Hematopoietic multipotent progenitor cell treated with erythropoietin and hydrocortisone succinate and interleukin-3 and kit ligand, for 4 days (in vitro differentiated cells): ENCODE measurements at places on chromosomes 2 and 18.

GRCh38 chr2:179097131-179097530 lies 47.2 kb upstream of the CCDC141 start:
- no peak for DNase-seq

DNA sequence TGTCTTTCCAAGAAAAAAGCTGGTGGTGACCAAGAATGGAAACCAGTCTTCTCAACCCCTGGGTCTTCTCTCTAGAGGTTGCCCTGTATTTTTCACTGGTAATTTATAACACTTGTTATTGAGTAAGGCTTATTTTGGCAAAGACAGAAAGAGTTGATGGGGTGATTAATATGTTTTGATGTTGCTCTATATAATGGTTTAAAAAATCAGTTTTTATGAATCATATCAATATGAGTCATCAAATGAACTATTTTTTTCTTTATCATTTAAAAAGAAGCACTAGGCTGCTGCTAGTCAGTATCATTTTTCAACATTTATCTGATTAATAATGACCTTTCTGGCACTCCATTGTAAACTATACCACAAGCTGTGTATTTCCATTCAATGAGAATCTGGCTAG lies 1142.2 kb downstream of the LRP1B start:
- DNase-seq = no peak

DNA sequence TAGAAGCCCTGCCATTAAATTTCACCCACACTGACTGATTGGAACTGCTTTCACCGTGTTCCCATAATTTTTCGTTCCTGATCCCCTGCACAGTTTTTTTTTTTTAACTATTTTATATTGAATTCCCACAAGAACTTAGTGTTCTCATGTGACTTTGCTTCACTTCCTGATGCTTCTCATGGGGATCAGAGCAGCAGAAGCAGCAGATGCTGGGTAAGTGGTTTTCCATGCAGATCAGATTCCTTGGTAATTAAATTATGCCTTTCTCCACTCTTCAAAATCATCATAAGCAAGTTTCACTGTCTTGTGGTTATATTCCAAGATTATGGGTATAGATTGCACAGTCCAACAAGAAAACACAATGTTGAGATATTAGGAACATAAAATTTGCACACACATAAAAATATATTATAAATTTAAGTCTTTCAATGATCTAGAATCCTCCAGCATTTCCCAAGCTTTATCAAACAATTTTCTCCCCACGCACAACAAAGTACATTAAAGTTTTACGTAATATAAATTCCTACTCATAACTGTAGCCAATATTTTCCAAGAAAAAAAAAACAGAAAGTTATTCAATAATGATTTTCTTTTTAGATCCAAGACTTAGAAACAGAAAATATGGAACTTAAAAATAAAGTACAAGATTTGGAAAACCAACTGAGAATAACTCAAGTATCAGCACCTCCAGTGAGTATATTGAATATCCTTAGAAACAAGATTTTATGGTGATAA lies 277.9 kb downstream of the GULP1 start:
- no peak for DNase-seq

DNA sequence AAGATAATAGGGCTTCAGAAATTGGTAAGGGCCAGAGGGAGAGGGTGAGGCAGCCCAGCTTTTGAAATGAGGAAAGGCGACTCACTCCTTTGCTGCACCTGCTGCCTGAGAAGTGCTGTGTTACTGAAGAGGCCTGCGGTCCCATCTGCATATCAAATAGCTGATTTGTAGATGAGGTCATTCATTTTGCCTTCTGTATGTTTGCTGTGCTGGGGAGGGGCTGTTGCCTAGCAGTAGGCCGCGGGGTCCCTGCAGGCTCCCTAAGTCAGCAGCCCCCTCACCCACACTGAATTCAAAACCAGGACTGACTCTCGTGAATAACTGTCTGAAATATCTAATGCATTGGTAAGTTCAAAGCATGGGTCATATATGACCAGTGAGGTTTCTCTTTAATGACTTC lies 377.2 kb downstream of the SOX11 start:
- no peak for DNase-seq

DNA sequence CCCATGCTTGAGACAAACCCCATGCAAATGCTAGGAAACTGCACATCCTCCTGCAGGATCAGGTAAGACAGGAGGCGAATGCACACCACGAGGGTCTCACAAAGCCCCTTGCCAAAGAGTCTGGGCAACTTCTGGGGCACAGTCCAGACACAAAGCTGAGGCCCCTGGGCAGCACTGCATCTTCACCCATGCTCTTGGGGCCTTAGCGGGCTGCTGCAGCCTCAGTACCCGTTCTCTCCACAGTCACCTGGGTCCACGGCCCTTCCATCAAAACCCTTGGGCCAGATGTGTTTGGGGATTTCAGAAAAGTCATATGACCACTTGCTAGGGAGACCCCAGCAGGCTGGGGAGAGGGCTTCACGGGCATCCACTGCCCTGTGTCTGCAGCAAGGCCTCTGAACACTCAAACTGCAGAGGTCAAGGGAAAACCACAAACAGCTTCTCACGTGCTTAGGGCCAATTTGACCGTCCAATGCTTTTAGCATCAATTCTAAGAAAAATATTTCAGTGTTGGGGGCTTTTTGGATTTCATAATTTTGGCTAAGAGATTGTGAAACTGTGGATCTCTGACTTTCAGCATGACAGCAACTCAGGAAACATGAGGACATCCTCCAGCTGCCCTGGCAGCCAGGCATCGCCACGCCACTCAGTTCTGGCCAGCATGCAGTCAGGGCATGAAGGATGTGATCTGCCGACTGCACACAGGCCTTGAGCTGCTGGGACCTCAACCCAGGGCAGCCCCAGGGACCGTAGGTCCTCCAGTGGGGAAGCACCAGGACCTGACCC lies 20.0 kb downstream of the PASK start:
- peak; percentile 25 for DNase-seq

DNA sequence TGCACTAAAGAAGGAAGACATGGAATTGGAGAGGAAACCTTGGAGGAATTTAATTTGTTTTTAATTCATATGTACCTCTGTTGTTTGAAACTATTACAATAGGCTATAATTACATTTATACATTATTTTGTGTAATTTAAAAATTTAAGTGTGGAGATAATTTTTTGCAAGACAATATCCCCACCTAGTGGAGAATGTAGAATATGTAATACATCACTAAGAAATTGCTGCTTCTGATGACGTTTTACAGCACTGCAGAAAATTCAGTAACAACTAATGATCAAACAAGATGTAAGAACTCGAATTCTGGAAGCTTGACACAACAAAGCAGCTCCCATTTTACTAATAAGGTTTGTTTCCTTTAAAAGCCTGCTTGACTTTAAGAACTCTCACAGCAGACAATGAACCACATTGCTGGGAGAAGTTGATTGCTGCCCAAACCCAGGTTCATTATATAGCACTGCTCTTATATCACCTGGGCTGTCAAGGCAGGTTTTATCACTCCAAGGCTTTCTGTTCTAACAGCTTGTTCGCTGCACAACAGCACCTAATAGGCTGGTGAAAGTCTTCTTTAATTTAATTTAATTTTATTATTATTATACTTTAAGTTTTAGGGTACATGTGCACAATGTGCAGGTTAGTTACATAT lies 53.4 kb downstream of the THADA start:
- DNase-seq = peak; percentile 85

GRCh38 chr2:104885119-104885782 lies 31.3 kb downstream of the POU3F3 start:
- no peak for DNase-seq

DNA sequence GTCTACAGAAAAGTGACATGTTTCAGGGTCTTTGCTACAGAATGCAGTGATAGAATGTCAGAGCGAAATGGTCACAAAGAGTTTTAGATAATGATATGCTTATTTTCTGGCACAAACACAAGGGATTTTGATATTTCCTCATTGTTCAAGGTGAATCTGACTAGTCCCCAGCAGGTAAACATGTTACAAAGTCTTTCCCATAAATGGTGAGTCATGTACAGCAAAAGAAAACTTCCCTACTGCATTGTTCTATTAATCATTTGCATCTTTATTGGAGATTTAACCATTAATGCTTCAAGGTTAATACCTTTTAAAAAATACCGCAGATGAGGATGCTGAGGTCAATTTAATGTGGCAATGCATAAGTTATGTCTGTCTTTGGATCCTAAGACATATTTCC lies 19.1 kb upstream of the TRIB2 start:
- DNase-seq = no peak

GRCh38 chr2:143078104-143078503 lies 51.1 kb upstream of the ARHGAP15 start:
- peak; percentile 51 for DNase-seq

GRCh38 chr2:133748007-133748700 lies 179.9 kb upstream of the NCKAP5 start:
- DNase-seq = no peak

GRCh38 chr18:3655254-3656050 lies 205.5 kb downstream of the TGIF1 start:
- peak; percentile 33 for DNase-seq

DNA sequence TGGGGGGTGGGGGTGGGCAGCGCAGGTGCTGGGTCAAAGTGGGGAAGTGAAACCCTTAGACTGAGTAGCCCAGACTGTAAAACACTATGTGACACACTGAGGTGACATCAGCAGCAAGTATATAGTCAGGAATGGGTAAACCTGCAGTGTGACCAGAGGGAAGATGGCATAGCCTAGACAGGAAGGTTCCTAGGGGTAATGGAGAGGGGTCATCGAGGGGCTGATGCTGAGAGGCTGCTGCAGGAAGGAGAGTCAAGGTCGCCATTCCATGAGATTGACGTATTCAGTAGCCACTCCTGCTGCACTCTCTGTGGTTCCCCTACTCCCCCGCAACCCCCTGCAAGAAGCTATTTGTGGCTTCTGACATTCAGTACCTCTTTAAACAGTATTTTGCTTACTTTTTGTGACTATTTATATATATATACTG lies 111.7 kb downstream of the CHST9 start:
- no peak for DNase-seq

DNA sequence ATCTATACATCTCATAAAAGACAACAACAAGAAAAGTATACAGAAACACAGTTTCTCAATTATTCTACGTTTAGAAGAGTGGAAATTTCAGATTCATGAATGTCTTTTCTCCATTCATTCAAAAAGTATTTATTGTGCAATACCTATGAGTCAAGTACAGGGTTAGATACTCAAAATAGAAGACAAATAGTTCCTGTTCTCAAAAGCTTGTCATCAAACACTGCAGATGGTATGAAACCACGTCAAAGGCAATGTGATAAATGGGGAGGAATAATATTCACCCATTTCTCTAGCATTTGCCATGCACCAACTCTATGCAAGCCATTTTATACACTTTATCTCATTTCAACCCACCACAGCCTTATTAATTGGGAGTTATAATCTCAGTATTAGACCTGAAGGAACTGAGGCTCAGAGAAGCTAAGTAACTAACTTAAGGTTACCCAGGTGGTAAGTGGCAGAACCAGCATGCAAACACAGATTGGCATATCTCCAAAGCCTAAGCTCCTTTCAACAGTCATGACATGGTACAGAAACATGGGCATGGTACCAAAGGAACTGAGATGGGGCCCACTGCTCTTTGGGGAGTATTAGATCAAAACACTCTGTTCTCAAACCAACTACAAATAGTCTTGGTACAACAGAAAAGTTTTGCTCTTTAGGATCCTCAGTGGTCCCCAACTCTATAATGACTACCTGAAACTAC lies 67.2 kb upstream of the NPAS2 start:
- no peak for DNase-seq

- DNase-seq = peak; percentile 76
Observed at GRCh38 chr18:76491473-76491775, 3.6 kb downstream of the ZNF516 start.

DNA sequence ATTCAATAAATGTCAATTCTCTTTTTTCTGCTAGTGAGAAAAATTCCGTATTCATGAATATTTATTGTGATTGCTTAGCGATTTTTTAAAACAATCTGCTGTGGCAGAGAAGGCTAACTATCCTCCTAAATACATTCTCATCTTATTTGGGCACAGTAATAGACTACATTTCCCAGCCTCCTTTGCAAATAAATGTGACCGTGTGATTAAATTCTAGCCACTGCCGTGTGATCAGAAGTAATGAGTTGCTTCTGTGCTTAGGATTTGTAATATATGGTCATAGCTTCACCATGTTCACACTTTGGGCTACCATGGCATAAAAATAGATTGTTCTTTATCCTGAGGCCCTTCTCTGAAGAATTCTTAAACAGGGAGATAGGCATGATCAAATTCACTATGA lies 179.6 kb downstream of the FAM124B start:
- DNase-seq = peak; percentile 1

DNA sequence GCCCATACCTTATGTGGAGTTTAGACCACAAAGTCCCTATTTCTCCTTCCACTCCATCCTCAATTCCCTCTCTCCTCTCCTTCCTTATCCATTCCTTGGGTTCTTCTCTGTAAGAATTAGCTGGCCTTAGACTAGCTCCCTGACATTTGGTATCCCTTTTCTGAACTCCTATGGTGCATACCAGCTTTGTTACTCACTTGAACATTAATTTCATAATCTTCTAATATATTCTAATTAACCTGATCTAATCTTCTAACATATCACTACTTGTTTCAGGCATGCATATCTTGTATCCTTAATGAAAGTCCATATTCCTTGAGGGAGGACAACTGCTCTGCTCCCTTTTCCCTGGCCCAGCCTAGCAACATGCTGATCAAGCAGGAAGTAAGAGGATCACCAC lies 66.4 kb downstream of the EHD3 start:
- DNase-seq = no peak
